ENCODE measurements at places on chromosomes 7 and 10.

DNA sequence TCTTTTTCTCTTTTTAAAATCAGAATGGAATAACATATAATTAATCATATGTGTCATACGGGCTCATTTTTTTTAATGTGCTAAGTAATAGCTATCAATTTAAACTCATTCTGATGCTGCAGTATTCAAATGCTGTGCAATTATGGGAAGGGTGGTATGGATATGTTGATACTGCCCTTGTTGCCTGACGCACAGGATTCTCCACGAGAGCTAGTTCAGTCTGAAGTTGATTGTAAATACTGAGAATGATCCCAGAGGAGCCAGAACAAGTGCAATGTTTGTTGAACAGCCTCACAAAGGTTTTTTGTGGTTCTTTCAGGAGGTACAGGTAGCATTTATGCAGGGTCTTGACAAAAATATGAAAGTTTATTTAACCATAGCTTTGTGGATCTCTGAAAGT is 13.4 kb downstream of the NPY start:
- DNase-seq, result no peak

DNA sequence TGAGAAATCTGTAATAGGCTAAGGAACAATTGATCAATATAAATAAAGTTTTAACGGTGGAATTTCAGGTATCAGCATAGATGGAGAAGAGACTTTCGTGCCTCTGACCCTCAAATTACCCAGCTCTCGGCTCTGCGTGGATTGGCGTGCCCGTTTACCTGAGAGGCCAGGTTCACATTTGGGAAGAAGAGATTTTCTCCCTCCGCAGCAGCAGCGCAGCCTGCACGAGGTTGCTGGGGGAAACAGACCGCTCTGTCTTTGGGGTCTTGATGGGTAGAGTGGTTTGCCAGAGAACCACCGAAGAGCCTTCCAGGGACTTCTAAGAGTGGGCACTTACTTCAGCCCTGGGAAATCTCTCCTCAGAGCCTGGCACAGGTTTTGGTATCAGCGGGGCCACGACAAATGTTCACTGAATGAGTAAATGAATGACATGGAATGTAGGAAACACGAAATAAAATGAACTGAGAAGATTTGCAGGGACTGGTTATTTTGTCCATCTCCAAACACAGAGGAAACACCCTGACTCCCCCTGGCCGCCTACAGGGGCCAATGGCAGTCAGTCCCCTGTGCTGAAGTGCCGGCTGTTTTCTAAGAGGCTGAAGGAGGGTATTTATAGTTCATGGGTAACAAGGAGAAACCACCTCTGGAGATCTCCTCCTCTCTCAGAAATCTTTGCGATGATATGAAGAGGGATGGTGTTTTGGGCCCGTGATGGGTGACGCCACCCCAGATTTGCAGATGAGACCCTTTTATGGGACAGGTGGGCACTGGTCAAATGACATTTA is 338.5 kb downstream of the ADARB2 start:
- DNase-seq, result no peak

DNA sequence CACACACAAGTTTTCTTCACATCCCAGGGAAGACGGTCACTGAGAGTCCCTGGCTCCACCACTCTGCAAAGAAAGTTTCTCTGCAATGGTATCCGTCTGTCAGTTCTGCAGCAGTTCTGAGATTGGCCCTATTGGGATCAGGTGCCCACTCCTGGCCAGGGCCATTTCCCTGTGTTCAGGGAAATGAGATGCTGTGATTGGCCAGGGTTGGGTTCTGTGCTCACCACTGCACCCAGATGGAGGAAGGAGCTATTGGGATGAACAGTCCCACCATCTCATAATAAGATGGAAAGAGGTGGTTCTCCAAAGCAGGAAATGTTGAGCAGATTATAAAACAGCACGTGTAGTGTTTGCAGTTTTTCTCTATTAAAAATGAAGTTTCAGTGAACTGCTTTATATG is 13.3 kb upstream of the PIP4K2A start:
- DNase-seq, result no peak

DNA sequence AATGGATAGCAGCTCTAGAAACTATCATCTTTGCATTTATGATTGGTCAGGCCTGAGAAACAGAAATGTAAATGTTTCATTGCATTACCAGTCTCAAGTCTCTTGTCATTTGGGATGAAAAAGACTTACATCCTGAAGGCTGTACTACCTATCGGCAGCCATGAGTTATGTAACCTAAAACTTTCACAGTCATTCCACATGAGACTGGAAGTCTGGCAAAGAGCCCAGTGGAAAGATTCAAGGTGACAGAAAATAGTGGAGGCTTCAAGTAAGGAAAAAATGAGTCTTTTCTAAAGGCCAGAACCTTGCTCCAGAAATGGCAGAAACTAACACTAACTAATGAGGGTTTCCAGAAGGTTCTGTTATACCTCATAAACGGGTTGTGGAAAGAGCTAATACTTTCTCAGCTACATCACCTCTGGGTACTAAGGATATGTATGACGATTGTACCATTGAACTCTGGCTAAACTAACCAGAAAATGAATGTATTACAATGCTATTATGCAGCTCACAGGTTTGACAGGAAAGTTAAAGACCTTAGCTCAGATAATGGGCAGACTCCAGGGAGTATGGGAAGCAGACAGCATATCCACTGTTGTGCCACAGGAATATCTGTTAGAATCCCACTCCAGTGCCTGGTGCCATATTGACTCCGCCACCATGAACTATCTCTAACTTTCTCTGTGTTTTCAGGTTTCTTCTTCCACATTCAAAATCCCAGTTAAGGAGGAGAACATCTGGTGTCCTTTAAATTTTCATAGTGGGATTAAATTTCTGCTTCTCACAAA is 41.7 kb upstream of the DYNC1I1 start:
- DNase-seq, result no peak

DNA sequence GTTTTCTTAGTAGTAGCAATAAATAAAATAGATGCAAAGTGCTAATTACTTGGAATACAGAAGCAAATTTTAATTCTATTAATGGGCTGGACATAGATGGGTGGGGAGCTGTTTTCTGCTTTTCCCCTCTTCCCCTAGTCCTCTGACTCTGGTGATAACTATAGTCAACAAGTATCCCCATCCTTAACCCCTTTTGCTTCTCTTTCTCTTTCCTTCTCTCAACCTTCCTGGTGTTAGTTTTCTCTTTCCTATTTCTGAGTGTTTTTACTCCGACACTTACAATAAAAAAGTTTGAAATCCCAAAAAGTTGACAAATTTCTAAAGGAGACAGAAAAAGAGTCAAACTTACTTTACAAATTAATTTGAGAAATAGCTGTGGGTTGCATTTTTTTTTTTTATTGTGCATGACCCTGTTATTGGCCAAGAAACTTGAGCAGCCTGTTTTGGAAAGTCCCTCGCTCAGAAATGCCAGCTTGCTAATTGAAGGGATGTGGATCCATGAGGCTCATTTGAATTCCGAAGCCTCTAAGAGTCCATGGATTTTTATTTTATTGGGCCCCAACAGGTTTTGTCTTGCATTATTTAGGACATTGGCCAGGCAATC is 2.4 kb downstream of the FAS start:
- DNase-seq, result no peak

GRCh38 chr7:121196286-121196685 is 132.5 kb upstream of the WNT16 start:
- DNase-seq, result no peak

DNA sequence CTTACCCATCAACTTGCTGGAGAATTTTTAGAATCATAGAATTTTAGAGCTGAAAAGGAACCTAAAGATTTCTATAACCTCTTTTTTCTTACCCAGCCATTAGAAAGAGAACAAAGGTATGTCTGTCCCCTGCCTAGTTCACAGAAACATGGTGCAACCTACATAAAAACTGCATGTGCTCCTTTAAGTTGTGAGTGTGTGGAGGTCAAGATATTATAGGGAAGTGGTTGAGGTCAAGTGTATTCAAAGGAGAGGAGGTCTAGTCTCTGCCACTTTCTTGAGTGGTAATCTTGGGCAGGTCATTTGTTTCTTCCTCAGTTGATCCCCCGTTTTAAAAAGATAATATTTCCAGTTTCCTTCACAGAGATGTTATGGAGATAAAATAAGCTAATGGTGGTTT is 6.4 kb downstream of the UBTD1 start:
- DNase-seq, result no peak

DNA sequence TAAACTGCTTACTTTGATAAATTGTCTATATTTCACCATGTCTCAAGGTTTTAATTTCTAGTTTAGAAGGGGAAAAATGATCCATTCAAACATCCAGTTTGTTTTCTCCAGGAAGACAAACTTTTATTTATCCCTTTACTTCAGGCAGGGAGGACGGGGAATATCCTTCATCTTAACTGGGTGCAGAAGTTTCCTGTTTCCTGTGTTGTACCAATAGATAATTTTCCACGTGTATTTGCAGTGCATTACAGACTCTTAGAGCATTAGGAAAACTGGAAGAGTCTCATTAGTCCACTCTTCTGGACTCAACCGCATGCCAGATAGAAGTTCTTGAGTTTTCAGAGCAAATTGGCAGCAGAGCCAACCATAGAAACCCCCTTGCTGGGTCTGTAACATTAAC is 39.4 kb upstream of the PIP4K2A start:
- DNase-seq, result no peak

GRCh38 chr7:101826081-101826835 is 8.8 kb downstream of the CUX1 start:
- DNase-seq, result no peak

GRCh38 chr10:126939706-126940105 is 34.5 kb downstream of the DOCK1 start:
- no peak for DNase-seq

GRCh38 chr7:28749638-28750037 is 208.5 kb downstream of the TRIL start:
- DNase-seq, result no peak

DNA sequence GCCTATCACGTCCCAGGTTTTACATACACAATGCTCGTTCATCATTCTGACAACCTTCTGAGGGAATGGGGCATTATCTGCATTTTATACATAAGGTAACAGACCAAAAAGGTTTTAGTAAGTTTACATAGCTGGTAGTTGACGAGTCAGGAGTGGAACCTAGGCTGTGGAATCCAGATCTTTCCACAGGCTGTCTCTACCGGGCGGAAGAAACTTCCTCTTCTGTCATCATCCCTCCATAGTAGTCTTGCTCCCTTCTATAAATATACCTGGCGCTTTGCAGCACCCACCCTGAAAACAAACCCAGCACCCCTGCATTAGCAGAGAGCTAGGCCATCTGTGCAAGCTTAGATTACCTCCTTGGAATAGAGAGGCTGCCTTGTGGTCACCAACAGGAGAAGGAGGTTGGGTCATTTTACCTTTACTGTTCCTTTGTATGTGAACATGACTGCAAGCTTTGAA is 1.3 kb downstream of the TSPAN13 start:
- no peak for DNase-seq

- DNase-seq, result no peak
Measured at GRCh38 chr10:89114846-89115625, 92.1 kb downstream of the CH25H start.

DNA sequence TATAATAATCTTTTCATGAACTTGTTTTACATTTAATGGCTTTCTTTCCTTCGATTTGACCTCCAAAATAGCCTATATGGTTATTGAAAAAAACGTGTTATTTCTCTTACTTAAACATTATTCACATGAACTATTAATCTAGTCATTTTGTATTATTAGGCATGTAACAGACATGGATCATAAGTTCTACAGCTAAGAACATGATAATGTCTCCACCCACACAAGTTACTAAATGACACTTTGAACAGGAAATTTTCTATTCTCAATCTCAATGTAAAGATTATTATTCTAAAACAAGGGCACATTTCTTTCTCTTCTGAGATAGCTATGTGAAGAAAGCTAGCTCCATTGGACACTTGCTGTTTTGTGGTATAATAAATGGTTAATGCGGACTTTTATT is 10.0 kb downstream of the LAMB4 start:
- no peak for DNase-seq

GRCh38 chr10:59234816-59235429 is 58.5 kb downstream of the PHYHIPL start:
- DNase-seq, result no peak

- no peak for DNase-seq
Measured at GRCh38 chr10:75408911-75409885, 7.6 kb upstream of the ZNF503 start.

GRCh38 chr7:511476-512145 is 8.0 kb downstream of the PDGFA start:
- no peak for DNase-seq
